ENCODE measurements at places on chromosomes 6 and 20.
A peak's percentile ranks its signal among the peaks of the same experiment; 100 is the strongest.

DNA sequence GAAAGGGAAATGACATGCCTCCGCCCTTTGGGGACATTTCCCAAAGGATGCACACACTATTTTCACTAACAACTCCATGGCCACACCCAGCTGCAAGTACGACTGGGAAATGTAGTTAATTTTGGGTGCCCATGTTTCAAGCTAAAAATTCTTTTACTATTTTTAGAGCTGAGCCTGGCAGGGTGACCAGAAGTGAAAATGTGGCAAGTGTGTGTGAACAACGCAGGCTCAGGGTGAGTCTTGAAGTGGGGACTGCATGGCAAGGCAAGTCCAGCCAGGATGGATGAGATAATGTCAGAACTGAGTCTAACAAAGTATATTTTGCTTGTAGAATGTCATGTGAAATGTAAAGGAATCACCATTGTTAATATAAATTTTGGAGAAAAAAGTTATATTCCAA is 17.0 kb upstream of the CD109 start:
- no peak for DNase-seq

GRCh38 chr6:11480541-11480940 is 57.0 kb upstream of the TMEM170B start:
- no peak for DNase-seq

DNA sequence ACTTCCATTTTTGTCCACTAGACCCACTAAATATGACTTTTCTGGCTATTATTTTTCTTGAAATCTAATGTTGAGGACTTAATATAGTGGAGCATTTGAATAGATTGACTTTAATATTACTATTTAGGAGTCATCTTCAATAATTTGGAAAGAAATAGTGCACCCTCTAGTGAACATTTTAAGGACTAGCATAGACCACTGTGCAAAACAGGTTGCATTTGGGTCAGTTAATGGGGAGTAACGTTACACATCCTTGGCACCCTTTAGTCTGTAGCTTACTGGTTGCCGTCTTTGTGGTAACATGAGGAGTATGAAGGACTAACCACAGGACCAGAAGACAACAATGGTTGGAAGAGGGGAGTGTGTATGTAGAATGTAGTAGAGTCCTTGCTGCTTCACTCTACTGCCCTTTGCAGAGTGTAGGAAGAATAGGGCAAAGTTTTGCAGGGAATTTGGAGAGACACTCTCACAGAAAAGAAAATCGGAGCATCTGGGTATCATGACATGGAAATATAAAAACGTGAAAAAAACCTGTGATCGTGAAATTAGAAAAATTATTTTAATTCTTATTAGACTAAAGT is 25.2 kb downstream of the RFPL4B start:
- no peak for DNase-seq

GRCh38 chr20:42474646-42475045 is 715.1 kb downstream of the PTPRT start:
- no peak for DNase-seq

- no peak for DNase-seq
Observed at GRCh38 chr20:51966296-51966971, 164.1 kb upstream of the SALL4 start.

DNA sequence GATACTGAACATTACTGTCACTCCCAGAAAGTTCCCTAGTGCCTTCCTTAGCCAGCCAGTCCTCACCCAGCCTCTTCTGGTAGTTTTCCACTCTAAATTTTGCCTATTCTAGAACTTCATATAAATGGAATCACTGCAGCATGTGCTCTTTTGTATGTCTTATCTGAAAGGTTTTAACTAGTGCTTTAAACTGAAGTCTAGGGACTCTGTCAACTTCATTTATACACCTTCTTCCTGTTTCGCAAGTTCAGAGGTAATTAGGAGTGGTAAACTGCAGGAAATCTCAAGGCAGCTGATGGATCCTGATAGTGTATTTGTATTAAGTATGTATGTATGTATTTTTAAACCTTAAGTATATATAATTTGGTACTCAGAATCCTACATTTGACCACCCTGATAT is 94.3 kb downstream of the TCP11 start:
- DNase-seq, result no peak

- DNase-seq, result no peak
Observed at GRCh38 chr20:24393903-24394302, 75.5 kb upstream of the SYNDIG1 start.

DNA sequence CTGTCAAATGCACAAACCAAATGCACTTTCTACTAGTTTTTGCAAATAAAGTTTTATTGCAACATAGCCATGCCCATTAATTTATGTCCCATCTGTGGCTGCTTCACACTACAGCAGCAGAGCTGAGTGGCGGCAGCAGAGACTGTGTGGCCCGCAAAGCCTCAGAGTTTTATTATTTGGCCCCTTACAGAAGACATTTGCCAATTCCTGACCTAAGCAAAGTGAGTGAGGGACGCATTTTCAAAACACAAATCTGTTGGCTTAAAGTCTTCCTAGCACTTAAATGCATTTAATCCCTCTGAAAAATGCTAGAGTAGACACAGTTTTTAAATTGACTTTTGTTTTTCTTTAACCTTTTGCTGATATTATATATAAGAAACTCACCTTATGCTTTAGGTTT is 126.4 kb downstream of the PHACTR3 start:
- no peak for DNase-seq

DNA sequence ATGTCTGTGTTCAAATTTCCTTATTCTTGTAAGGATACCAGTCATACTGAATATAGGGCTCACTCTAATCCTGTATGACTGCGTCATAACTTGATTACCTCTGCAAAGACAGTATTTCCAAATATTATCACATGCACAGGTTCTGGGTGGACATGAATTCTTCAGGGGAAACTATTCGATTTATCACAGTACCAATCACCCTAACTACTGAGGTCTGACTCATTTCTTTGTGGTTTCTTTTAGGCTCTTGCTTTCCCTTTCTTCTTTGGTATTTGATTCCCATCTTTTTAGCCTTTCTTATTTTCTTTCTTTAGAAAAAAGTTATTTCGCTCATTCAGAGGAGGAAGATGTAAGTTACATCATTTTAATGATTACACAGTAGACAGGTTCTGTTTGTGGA is 40.3 kb upstream of the TBX18 start:
- DNase-seq, result no peak

GRCh38 chr6:103723438-103724322 is 1136.0 kb downstream of the HACE1 start:
- no peak for DNase-seq

DNA sequence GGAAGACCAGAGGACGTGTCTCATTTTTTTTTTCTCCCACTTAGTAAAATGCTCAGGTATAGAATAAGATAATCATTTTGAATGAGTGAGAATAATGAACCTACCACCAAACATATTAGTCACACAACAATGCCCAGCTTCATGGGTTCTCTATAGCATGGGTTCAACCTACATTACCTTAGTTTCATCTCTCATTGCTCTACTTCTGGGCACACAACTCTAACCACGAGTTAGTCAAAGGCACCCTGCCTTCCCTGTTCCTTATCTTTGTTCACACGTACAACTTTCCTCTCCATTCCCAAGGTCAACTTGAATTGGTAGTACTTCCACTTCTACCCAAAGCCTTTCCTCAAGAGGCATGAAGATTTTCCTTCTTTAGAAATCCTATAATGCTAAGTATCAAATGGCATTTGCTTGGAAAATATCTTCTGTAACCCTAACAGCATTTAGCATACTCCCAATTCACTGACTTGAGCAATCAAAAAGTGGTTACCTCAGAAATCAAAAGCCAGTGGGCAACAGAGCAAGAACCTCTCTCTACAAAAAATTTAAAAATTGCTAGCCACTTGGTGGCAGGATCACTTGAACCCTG is 20.9 kb downstream of the DEK start:
- DNase-seq, result no peak

DNA sequence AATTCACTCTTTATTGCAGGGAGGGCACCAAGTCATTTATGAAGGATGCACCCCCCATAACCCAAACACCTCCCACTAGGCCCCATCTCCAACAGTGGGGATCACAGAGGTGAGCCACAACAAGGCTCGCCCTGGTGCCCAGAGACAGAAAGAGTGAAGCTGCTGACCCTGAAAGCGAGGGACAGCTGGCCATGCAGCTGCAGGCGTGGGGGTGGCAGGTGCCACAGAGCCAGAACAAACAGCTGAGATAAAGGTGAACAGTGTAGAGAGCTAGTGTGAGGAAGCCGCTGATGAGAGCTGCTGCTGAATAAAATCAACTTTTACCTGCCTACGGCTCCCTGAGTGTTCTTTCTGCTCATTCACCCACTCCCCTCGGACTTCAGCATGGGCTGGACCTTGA is 18.8 kb upstream of the RGS17 start:
- DNase-seq, result no peak

DNA sequence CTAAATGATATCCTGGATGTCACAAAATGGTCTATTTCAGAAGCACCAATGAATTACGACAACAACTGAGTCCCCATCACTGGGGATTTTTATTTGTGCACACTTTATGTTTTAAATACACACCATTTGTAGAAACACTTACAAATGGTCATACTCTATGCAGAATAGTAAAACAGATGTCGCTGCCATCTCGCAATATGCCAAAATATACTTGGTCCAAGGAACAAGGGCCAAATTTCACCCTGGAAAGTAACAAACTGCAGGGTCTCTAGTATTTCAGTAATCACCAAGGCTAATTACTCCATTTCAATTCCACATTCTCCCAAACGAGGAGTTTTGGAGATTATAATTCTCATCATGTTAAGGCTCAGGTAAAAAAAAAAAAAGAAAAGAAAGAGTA is 215.2 kb downstream of the LMBRD1 start:
- DNase-seq, result no peak

GRCh38 chr6:111764238-111765175 is 108.7 kb downstream of the FYN start:
- DNase-seq, result no peak

- DNase-seq, result no peak
Observed at GRCh38 chr6:137033828-137034227, 10.9 kb downstream of the IL20RA start.

GRCh38 chr6:42764911-42765648 is 16.8 kb upstream of the BICRAL start:
- DNase-seq, result no peak

DNA sequence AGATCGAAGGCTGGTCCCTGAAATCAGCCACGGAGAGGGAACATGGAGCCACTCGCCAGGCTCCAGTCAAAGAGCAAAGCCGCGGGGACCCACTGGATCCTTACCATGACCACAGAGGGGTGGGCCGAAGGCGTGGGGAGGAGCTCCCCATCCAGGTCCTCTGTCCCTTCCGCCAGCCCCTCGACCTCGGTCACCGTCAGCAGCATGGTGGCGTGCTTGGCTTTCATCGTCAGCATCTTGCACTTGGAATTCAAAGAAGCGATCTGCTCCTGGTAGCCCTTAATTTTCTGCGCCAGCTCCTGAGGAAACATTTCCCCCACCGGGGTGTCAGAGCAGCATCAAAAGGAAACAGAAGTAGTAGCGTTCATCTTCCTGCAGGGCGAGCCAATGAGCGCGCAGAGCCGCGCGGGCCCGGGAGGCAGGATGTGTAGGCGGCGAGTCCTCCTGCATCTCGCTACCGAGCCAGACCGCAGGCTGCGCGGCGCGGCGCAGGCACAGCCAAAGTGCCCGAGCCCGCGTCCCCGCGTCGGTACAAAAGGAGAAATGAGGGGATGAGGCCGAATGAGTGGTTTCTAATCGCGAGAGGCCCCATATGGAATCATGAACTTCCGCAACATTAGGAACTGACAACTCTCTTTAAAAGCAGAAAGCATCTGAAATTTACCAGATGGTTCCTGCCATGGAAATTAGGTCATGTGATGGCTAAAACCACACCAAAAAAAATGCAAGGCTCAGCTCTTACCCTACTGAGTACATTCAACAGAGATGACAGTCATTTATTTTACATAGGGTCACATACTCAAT is 335.2 kb downstream of the SYNE1 start:
- peak; percentile 76 for DNase-seq

DNA sequence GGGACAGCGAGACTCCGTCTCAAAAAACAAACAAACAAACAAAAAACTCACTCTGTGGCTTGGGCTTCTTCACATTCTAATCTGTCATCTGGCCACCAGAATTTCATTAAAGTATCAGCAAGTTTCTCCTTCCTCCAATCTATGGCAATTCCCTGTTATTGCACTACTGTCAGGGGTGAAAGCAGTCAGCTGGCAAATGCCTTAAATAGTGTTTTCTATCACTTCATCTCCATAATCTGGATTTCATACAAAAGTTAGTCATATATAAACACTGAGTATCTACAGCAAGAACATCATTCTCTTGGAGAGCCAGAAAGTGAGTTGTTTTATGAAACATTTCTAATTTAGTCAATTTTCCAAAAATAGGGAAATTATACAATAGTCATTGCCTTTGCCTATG is 56.1 kb downstream of the PHACTR3 start:
- DNase-seq, result no peak

DNA sequence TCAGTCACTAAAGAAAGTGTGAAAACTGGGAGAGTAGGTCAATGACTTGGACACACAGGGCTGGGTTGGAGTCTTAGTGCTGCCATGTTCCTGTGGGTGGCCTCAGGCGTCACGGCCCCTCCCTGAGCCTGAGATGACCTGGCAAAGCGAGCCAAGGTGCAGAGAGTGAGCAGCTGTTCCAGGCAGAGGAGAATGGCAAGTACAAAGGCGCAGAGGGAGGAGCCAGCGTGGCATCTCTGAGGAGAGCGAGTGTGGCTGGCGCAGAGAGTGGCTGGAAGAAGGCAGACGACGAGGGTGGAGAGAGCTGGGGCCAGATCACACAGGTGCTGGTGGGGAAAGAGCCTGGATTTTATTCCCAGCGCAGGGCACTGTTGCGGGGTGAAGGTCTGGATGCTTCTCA is 20.6 kb upstream of the CHMP4B start:
- DNase-seq, result no peak

DNA sequence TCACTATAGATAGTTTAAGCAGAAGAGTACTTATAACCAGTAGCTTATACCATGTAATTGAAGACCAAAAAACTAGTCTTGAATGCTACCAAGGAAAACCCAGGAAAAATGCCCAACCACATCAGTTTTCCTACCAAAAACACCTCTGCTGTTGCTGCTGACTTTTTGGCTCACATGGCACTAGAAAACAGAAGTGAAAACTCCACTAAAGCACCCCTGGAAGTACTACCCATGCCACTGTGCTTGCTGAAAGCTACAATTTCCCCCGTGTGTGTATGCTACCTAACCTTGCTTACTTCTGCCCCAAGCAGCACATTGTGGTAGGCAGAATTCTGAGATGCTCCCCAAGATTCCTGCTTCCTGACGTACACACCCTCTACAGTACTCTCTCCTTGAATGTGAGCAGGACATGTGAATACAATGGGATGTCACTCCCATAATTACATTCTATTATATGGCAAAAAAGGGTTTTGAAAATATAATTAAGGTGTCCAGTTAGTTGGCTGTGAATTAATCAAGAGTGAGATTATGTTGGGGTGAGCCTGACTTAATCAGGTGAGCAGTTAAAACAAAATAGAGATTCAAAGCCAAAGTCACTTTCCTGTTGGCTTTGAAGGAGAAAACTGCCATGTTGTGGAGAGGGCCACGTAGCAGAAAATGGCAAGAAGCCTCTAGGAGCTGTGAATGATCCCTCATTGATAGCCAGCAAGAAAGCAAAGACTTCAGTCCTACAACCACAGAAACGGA is 209.8 kb upstream of the MARCKS start:
- DNase-seq, result no peak

All from RWPE2 (cell line).